Kasumi-1 (cell line): ENCODE measurements at places on chromosomes 4 and X.
A peak's percentile ranks its signal among the peaks of the same experiment; 100 is the strongest.

GRCh38 chr4:159205466-159205865, 102.6 kb downstream of the RAPGEF2 start:
- DNase-seq: peak; percentile 28

DNA sequence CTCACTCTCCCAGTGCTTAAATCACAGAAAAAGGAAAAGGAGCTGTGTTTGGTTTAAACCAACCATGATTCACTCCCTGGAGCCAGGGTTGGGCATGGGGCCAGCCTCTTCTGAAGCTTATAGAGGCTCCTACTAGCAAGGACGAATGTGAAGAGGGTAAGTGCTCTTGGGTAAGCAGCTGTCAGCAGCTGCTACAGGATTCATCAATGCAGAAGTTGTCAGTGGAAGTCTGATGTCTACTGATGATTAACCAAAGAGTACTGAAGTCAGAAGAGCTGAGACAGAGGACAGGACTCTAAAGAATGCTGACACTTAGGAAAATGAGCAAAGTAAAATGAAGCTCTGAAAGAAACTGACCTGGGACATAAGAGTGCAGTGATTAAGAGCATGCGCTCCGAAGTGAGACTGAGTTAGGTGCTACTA, 32.7 kb upstream of the JADE1 start:
- no peak for DNase-seq

GRCh38 chr4:147137280-147137679, 191.6 kb upstream of the TTC29 start:
- no peak for DNase-seq

DNA sequence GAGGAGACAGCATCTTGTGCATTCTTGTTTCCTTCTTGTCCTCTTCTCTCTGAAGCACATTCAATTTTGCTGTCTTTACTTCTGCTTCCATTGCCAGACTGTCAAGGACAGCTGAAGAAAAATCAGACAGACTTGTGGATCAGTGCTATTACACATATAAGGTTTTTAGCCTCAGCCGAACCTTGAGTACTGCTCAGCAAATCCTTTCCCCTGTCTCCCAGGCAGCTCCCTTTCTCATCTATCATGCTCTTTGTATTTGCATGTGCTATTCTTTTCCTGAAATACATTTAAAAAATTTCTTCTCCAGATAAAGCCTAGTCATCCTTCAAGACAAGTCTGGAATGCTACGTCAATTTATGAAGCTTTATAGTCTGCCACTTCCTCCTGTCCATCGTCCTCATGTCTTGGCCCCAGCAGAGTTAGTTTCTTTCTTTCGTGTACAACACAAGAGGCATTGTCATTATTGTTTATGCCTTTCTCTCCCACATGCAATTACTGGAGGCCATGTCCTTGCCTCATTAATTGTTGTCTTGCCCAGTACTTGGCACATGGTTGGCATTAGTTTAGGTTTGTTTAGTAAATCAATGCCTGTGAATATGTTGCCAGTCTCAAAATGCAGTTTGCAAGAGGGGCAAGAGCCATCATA, 45.1 kb downstream of the ADGRL3 start:
- DNase-seq: no peak

DNA sequence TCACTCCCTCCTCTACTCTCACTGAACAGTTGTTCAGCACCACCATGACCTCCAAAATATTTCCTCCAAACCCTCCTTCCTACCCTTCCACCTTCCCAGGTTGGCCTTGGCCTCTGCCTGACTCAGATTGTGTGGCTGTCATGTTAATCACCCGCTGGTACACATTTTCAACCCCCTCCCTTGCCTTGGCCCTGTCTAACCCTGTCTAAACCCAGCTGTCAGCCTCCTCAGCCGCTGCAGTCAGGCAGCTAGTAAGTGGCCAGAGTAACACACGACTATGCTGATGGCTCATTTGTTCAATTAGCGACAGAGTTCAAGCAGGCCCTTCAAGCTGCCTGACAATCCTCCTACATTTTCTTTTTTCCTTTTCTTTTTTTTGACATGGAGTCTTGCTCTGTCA, 18.0 kb downstream of the ING2 start:
- DNase-seq: no peak

DNA sequence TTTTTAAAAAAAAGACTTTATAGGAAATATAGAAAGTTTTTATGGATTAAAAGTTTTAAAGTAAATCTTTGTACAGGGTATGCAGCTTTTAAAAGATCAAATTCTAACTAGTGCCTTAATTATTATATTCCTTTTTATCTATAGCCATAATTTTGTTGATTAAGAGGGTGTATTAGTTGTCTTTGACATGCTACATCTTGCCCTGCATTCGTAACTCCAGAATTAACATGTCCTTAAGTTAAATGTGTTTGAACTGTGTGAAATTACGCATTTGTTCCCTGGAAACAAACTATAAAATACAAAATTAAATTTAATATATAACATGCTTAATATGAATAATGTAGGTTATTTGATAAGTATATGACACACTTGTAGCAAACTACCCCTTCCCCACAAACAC, 66.3 kb downstream of the PTPN13 start:
- no peak for DNase-seq

DNA sequence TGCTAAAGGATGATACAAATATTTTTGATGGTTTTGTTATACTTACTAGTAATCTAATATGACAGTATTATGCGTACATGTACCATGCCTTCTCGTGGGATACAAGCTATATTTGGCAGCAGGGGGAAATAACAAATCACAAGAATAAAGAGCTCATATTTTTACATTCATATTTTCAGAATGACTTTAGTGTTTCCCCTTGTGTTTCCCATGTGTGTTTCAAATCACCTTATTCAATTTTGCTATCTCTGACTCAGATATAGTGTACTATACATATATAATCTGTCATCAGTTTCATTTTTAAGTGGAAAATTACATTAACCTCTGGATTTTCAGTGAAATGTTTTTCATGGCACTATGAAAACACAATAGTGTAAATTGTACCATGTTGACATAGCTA, 146.8 kb downstream of the RPA4 start:
- DNase-seq: no peak

DNA sequence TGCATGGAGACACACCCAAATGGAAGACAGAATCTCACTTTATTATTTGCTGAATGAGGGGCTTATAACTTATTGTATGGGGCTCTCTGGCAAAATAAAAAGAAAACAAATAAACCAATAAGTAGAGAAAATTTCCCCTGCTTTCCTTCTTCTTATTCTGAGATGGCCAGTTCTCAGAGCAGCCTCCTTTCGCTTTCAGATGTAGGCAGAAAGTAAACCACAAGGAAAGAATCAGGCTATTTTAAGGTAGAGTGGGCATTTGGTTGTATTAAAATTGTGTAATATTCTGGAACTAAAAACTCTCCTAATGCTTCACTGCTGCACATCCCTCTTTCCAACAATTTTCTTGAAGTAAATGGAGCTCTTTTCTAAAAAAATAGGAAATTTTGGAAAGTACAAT, 241.8 kb downstream of the GALNTL6 start:
- no peak for DNase-seq

DNA sequence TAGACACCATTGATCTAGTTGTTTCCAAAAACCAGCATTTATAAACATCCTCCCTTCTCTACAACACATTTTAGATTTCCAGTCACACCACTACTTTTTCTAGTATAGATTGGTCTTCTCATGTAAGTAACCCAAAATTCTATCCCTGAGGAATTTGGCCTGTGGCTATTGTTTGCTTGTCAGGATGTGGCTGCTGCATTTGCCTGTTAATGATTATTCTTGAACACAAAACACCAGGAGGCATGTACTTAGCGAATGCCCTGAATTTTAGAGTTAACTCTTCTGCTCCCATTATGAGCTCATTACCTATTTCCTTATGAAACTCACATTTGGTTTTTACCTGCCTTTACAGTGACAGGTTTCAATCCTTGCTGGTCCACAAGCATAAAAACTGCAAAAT, 102.0 kb upstream of the FSTL5 start:
- no peak for DNase-seq

- no peak for DNase-seq
These were observed 118.0 kb downstream of the PDE5A start for GRCh38 chr4:119510395-119511149.

DNA sequence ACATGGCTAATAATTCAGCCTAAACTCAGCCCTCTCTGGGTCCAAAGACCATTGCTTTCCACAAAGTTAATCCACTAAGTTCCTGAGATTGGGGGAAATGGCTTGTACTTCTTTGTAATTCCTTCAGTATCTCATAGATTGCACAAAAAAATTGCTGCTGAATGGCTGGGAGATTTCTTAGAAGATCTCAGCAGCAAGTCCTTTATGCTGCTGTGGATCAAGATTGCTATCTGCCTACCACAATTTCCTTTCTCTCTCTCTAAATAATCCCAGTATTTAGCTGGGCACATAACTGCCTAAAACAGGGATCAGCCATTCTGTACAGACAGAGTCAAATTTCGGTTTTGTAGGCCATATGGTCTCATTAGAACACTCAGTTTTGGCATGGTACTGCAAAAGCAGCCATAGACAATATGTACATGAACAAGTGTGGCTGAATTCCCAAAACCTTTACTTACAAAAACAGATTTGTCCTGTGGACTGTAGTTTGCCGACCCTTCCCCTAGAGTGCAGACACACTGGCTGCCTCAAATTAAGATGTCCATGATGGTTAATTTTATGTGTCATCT, 18.5 kb upstream of the HOPX start:
- no peak for DNase-seq

DNA sequence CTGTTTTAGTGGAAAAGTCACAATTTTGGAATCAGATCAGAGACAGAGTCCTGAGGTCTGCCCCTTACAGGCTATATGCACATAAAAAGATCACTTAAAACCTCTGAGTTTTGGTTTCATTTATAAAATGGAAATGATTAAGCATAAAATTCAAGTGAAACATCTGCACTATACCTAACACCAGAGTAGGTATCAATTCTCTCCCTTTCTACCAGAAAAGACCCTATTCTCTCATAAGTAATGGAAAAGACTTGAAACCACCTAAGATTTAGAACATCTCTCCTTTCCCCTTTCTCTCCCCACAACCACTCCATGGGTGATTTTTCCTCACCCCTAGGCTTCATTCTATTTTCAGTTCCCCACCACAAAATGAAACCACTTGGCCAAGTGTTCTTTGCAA, 907 bp downstream of the LHFPL1 start:
- DNase-seq: no peak

GRCh38 chrX:11672213-11672612, 6.5 kb upstream of the ARHGAP6 start:
- no peak for DNase-seq
